ENCODE measurements at places on chromosomes 2 and 18. TPM values are rescaled to one million over a fixed set of nuclear protein-coding genes. Genes with fewer than 3 reads are reported as not detected.

The GNAL gene
- 17.6 TPM for total RNA-seq

The CCL20 gene
- total RNA-seq = 10.0 TPM

The CCDC88A gene
- total RNA-seq = 33.7 TPM

The DARS1 gene
- total RNA-seq = 72.8 TPM

The CFC1 gene
- total RNA-seq = not detected

The KLHL30 gene
- 0.04 TPM for total RNA-seq

The PELI1 gene
- total RNA-seq = 14.8 TPM

The DIPK1C gene
- not detected for total RNA-seq

The SLC4A3 gene
- 11.7 TPM for total RNA-seq

The ALPI gene
- not detected for total RNA-seq

The CCDC121 gene
- total RNA-seq = 1.0 TPM

The ARPC2 gene
- 709 TPM for total RNA-seq

The SLC5A7 gene
- not detected for total RNA-seq

The SLC35G4 gene
- total RNA-seq = not detected

The C2orf15 gene
- 2.3 TPM for total RNA-seq

All from hair follicular keratinocyte (primary cell).